ENCODE measurements at places on chromosomes 13 and 19.

DNA sequence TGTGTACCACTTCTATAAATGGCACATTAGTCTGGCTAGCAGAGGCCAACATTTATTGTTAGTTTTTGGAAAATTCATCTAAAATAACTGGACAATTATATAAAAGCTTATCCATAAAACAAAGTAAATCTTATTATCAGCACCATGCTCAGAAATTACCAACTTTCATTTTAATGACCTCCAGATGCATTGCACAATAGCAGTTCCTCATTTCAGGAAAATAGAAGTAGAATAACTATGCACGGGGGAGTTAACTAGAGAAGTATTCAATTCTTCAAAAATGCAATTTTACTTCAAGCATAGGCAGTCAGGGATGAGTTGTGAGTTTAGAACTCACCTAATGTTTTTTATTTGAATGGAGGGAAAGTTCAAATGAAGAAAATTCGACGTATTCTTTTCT, 1023.5 kb downstream of the PCDH17 start:
- no peak for DNase-seq

- no peak for DNase-seq
Observed at GRCh38 chr19:32767951-32768679, 48.5 kb downstream of the TDRD12 start.

GRCh38 chr19:5694956-5695648, 5.0 kb downstream of the RPL36 start:
- no peak for DNase-seq

DNA sequence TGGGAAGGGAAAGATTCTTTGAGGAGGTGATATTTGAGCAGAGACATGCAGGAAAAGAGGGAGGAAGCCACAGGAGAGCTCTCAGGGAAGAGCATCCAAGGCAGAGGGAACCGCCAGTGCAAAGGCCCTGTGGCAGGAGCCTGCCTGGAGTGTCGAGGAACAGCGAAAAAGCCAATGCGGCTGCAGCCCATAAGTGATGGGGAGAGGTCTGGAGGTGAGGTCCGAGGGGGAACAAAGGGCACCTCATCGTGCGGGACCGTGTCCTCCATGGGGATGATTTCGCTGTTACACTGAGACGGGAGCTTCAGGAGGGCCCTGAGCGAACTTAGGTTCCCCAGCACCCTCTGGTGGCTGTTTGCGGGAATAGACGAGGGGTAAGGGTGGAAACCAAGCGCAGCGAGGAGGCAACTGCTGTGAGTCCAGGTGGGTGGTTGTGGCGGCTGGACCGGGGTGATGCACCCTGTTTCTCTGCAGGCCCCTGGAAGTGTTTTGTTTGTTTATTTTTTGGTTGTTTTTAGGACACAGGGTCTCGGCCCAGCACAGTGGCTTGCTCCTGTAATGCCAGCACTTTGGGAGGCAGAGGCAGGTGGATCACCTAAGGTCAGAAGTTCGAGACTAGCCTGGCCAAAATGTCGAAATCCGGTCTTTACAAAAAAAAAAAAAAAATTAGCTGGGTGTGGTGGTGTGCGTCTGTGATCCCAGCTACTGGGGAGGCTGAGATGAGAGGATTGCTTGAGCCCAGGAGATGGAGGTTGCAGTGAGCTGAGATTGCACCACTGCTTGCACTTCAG, 5.9 kb upstream of the EHD2 start:
- peak; percentile 66 for DNase-seq

GRCh38 chr13:67147342-67148133, 82.6 kb downstream of the PCDH9 start:
- peak; percentile 75 for DNase-seq

- DNase-seq = peak; percentile 36
Observed at GRCh38 chr13:97295283-97296182, 73.4 kb downstream of the MBNL2 start.

- DNase-seq = peak; percentile 83
Observed at GRCh38 chr13:20997301-20998161, 63.9 kb downstream of the LATS2 start.

- peak; percentile 41 for DNase-seq
Observed at GRCh38 chr19:17944301-17944700, 11.5 kb downstream of the CCDC124 start.

DNA sequence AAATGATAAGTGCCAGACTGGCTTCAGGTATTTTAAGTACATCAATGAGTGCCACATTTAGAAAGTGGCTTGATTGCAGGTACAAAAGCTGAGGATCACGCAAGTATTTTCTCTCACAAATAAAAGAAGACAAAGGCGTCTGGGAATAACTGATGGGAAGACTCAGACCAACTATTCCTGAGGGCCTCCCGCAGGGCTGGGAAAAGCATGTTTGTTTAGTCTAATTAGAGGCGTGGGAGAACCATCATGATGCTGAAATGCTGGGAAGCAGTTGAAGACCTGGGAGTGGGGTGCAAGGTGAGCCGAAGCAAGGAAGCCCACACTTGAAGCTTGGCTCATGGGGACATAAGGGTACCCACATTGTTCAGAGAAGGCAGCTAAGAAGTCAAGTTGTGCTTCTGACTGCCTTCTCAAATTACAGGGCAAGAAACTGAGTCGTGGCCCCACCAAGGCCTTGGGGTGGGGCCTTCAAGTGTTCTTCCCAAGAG, 536.0 kb downstream of the MYO16 start:
- DNase-seq = no peak

- no peak for DNase-seq
Observed at GRCh38 chr13:28568286-28568685, 73.4 kb upstream of the FLT1 start.

- no peak for DNase-seq
Observed at GRCh38 chr19:1901940-1902404, 3.2 kb upstream of the ADAT3 start.

DNA sequence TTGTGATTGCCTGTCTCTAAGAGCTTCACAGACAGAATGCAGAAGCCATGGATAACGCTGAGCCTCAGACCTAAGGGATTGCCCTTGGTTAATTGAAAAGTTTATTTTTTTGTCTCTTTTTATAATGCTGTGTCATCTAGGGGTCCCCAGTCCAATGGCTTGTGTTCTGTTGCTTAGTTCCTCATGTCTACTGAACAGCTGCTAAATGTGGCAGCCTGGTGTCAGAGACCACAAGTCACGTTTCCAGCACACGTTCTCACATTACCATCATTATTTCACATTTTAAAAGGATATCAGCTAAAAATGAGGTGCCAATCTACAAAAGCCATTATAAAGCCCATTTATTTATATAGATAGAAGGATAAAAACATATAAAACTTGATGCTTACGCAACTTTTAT, 1362.0 kb downstream of the PCDH9 start:
- DNase-seq = no peak

GRCh38 chr19:17762505-17763229, 11.4 kb downstream of the FCHO1 start:
- peak; percentile 83 for DNase-seq

GRCh38 chr13:95564091-95564490, 11.6 kb downstream of the CLDN10 start:
- no peak for DNase-seq

DNA sequence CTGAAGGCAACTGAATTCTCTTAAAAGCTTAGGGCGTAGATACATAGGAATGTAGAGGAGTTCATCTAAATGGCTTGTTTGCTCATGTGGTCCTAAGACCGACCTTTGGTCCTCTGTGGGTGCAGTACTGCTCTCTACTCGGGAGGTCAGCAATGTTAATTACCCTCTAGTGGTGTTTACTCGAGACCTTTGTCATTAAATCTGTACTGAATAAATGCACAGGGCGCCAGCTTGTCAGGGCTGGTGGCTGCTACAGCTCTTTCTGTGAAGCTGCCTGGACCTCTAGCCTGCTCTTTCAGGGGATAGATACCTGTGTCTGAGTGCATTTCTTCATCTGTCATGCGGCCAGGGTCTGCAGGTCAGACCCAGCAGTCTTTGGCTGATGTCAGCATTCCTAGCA, 29.2 kb upstream of the MPHOSPH8 start:
- no peak for DNase-seq

DNA sequence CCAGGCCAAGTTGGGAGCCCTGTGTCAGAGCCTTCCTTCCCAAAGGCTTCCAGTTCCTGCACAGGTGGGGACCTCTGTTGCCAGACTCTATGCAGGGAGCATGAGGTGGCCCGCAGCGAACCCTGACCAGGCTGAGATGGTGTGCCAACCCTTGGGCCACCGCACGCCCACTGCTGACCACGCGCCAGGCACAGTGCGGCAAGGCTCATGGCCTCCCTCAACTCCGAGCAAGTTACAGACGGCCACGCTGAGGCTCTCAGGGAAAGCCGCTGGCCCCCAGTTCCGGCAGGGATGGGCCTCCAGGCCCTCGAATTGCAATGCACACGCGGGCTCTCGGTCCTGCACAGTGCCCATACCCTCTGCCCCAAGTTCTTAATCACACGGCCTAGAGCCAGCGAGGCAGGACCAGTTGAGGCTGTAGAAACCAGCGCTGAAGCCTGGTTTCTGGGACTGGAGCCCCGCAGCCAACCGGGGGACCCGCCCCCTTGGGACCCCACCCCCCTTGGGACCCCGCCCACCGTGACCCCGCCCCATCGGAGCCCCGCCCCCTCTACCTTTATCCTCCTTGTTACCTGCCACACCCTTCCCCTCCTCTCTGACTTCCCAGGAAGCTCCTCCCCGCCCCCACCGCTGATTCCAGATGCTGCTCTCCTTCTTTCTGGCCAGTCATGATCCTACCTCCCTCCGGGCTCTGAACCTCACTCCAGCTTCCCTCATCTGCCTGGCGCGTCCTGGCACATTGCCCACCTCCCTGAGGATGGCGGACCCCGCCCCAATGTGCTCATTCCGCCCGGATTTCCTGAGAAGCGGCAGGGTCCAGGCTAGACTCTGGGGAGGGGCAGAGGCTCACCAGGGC, 6.0 kb downstream of the PEX11G start:
- DNase-seq = no peak

- no peak for DNase-seq
Observed at GRCh38 chr19:3140667-3141038, 4.8 kb downstream of the GNA15 start.

GRCh38 chr13:93225610-93226009, 997 bp upstream of the GPC6 start:
- DNase-seq = no peak

DNA sequence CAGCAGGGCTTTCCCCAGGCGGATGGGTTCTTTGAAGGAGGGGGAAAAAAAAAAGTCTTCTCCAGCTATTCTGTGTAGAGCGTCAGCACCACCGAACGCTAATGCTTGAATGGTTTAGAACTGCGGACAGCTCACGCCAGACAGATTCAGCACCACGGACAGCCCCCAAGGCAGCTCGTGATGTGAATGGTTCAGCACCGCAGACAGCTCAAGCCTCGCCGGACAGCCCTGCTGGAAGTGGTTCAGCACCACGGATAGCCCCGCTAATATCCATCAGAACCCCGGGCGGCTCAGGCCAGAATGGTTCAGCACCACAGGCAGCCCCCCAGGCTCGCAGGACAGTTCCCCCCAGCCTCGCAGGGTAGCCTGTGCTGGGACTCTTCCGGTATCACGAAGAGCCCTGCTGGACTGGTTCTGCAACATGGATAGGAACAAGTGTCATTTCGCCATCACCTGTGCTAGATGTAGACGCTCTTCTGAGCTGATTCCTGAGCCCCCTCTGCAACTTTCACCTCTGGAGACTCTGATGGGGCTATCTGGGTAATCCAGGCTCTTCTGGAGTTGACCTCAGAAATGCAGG, 4.9 kb upstream of the SMIM17 start:
- DNase-seq = peak; percentile 83

DNA sequence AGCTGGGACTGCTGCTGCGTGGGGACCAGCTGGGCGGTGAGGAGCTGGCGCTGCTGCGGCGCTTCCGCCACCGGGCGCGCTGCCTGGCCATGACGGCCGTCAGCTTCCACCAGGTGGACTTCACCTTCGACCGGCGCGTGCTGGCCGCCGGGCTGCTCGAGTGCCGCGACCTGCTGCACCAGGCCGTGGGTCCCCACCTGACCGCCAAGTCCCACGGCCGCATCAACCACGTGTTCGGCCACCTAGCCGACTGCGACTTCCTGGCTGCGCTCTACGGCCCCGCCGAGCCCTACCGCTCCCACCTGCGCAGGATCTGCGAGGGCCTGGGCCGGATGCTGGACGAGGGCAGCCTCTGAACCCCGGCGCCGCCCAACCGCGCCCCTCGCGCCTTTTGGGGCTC, 12.8 kb downstream of the TNFAIP8L1 start:
- no peak for DNase-seq

GRCh38 chr13:107211073-107211472, 643.1 kb upstream of the ARGLU1 start:
- DNase-seq = peak; percentile 93

- peak; percentile 53 for DNase-seq
Observed at GRCh38 chr19:45469945-45470761, 2.4 kb downstream of the FOSB start.

DNA sequence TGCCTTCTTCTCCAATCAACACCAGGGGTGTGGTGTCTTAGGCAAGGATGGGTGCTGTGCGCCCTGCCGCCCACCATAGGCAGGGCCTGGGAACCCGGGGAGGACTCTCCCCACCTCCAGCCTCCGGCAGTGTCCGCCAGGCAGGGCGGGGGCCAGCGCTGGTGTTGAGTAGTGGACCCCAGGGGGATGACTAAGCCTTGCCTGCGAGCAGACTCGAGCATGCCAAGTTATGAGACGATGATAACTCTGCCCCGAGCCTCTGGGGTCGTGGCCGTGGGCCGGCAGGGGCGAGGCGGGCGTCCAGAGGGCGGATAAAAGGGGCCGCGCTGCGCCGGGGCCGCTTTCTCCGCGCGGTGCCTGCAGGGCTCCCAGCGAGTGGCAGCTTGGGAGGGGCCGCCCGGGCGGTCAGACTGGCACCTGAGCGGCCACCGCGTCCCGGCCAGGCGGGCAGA, at the start of gene MEDAG:
MEDAG (plus strand) TSS at position 340 of the 452 bp plus-strand sequence. CDS start 245 bp downstream, outside the sequence.
- DNase-seq = peak; percentile 82

DNA sequence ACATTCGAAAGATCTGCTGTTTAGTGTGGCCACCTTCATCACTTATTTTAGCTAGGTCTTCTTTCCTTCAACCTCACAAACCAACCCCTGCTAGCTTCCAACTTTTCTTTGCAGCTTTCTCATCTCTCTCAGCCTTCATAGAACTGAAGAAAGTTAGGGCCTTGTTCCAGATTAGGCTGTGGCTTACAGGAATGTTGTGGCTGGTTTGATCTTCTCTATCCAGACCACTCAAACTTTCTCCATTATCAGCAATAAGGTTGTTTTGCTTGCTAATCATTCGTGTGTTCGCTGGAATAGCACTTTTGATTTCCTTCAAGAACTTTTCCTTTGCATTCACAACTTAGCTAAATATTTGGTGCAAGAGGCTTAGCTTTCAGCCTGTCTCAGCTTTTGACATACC, 44.7 kb downstream of the CARS2 start:
- no peak for DNase-seq

GRCh38 chr13:50125304-50125553, 110.0 kb downstream of the KCNRG start:
- no peak for DNase-seq

GRCh38 chr19:16938211-16938610, 49.4 kb downstream of the F2RL3 start:
- no peak for DNase-seq

Measured in brain microvascular endothelial cell (primary cell).